ENCODE measurements at places on chromosomes 3 and 15.

DNA sequence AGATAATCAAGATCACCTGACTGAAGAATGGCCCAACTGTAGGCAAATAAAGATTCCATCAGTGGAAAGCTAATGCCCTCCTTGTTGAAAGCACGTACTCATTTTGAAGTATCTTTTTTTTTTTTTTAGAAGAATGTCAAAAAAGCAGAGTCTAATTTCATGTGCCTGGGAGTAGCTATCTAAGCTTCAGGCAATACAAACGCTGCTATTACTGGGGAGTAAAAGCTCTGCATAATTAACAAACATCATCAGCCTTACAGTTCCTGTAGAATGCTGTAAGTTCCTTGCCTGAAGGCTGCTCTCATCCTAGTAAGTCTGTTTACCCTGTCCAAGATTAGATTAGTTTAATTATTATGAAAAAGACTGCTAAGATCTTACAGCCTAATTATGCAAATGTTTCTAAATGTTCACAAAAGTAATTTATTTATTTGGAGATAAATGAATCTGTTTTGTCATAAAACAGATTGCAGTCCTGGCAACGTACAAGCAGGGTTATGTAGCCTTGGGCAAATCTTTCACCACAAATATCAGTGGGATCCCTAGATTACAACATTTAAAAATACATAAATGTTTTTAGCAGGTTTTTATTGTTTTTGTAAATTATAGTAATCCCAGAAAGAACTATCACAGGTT lies 451.3 kb upstream of the AGTR1 start:
- DNase-seq: no peak

DNA sequence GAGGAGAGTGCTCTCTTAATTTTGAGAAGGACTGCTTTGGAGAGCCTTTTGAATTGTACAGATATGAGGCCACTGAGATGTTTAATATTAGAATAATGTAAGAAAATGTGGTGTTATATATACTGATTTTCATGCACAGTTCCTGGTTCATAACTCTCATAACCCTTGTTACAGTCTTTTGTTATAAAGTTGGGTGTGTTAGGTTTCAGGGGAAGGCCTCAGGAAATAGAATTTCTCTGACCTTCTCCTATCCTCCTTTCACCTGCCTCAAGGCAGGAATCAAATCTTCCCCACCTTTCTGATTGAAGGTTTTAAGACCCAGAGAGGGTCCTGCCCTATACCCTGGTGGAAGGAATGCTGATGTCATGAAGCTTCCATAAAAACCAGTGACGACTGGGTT lies 245.9 kb downstream of the NSUN3 start:
- no peak for DNase-seq

GRCh38 chr15:59528961-59529402 lies 82.6 kb upstream of the GCNT3 start:
- DNase-seq: peak; percentile 81

DNA sequence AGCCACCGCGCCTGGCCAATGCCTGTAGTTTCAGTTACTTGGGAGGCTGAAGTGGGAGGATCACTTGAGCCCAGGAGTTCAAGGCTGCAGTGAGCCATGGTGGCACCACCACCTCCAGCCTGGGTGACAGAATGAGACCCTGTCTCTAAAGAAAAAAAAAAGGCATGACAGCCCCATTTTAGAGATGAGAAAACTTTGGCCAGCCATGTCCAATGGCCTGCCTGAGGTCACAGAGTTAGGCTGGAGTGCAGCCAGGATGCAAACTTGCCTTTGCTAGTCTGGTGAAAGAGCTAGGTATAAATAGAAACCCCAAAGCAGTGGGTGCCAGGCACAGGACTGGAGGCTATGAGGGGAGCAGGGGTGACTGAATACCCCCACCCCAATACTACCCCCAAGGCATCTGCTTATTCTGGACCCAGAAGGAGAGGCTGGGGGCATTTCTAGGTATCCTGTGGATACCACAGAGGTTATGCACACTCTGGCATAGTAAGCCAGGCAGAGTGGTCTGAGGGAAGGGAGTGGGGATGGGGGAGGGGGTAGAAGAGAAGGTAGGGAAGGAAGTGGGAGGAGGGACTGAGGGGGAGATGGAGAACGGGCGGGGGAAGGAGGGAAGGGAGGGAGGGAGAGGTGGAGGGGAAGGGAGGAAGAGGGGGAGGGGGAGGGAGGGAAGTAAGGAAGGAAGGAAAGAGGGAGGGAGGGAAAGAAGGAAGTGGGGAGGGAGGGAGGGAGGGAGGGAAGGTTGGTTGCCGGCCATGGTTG lies 16.2 kb upstream of the C15orf39 start:
- no peak for DNase-seq

DNA sequence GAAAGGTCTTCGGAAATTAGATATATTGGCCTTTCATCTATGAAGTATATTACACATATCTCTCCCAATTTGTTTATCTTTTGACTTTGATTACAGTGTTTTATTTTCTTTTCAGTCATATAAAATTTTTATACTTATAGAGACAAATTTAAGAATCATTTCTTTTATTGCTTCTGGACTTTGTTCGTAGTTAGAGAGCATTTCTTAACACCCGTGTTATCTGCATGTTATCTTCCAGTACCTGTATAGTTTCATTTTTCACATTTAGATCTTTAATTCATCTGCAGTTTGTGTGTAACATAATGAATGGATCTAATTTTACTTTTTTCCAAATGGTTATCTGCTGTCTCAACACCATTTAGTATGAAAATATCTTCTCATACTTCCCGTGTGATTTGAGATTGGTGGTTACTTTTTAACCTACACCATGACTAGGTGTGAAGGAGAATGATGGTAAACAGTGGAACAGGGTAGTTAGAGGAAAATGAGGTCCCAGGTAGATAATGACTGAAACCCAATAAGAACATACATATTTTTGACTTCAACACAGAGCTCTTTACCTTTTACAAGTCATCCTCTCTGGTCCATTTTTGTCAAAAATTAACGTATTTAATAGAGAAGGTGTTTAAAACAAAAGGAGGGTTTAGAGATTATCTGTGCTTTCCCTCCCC lies 99.3 kb downstream of the LPP start:
- no peak for DNase-seq

GRCh38 chr3:84959470-84960271 lies 882 bp downstream of the CADM2 start:
- no peak for DNase-seq

Measured in NCI-H2107 (cell line).